ENCODE measurements at places on chromosomes 4 and X.

- DNase-seq, result no peak
Observed at GRCh38 chr4:109976189-109976588, 63.5 kb downstream of the EGF start.

GRCh38 chr4:67483868-67484602, 61.3 kb downstream of the CENPC start:
- no peak for DNase-seq

DNA sequence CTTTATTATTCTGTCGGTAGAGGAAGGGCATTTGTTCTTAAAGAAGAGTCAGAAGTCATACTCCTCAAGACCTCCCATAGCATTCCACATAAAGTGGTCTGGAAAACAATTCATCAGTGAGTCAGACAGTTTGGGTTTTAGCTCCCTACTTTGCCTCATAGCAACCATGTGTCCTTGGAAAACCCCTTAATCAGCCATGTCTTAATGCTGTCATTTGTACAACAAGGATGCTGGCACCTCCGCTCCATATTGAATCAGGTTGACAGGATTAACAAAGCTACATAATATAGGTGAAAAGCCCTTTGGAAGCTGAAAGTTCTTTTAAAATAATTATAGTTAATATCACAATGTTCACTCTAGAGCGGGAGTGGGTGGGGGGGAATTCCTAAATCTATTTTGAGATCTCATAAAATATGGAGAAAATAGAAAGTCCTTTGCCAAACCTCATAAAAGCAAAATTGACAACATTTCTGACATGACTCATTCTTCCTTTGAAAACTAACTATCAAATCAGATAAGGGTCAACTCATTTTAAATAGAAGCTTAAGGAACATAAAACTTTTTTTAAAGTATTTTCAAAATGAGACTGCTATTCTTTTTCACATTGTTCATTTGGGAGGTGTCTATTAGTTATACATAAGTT, 37.3 kb upstream of the GUCY1A1 start:
- DNase-seq, result no peak

GRCh38 chr4:155735496-155735895, 23.3 kb upstream of the GUCY1B1 start:
- no peak for DNase-seq

- no peak for DNase-seq
Observed at GRCh38 chr4:110484767-110485166, 8.8 kb downstream of the ENPEP start.

GRCh38 chr4:140195806-140196205, 41.8 kb upstream of the MAML3 start:
- DNase-seq, result no peak

DNA sequence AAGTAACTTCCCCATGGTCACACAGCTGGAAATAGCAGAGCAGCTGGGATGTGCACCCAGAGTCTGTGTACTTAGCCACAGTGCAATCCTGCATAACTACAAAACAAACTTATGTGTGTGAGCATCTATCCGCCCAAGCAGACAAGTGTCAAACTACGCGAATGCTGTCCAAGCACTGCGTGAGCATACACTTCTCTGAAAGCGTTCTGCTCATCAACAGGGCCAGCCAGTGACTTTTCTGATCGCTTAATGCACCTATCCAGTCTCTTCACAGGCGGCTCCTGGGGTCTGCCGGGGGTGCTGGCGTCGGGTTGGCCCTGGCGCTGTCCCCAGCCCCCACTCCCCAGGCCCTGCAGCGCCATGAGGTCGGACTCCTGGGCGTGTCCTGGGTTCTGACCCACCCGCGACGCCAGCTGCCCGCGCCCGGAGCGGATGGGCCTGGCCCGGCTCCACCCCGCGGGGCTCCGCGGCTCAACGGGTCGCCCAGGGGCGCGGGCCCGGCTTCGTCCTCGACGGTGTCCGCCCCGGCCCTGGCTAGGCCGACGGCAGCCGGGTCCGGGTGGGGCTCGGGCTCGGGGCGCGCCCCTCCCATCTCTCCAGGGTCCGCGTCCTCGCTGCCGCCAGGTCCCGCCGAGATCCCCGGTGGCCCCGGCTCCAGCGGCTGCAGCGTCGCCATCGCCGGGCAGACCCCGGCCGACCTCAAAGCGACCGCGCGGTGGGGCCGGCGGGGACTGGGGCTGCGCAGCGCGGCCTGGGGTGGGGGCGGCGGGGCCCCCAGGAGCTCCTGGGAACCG, 1.3 kb upstream of the ZNF141 start:
- DNase-seq, result no peak

- DNase-seq, result peak; percentile 97
Observed at GRCh38 chr4:7649741-7650531, 215.2 kb upstream of the PSAPL1 start.

DNA sequence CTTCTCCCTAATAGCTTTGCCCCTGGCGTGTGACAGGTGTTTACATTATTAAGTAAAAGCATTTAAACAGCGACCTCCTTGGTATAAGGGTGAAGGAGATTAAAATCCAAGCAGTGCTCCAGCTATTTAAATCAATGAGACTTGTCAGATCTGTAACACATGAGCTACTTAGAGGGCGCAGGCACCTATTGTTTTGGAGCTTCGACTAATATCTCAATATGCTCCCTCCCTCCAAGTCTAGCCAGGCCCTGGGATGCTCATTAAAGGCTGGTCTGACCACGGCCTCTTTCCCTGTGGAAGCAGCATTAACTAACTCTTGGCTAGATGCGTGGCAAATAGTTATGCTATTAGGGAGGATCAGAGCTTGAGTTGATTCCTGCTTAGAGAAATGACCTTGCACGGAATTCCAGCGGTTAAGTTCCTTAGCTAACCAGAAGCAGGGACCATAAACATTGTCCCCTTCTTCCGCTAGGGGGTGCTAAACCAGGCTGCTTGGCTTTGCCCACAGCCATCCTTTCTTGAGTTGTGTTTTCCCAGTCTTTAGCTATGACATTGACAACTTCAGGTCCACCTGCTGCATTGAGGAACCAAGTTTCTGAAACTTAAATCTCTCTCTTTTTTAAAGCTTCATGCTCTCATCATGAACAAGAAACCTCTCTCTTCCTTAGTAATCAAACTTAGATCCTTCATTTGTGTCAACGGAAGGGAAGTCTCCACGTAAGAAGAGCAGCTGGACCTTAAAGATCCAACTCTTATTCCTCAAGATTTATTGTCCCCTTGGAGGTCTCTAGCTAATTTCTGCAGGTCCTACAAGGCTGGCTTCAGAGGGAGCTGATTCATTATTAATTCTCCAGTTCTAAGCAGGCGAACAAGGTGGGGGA, 80.7 kb upstream of the IGFBP7 start:
- DNase-seq, result peak; percentile 15

DNA sequence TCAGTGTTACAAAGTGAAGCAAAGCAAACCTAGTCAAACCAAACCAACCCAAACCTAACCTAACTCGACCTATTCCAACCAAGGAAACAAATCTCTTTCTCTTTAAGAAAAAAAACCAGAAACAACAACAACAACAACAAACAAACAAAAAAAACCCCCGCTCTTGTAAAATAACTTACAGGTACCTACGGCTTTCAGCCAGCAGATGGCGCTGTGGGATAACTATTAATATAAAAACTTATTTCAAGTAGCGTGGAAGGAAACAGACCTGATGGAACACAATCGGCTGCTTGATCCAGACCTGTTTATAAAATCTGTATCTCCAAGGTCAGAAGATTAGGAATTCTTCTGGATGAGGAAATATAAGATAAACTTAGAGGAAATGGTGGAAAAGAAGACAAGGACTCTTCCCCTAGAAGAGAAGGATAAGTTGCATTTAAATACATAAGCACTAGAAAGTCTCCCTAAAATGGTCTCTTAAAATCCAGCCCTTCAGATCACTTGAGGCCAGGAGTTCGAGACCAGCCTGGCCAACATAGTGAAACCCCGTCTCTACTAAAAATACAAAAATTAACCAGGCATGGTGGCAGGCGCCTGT, 34.4 kb upstream of the CDKL5 start:
- DNase-seq, result peak; percentile 61

DNA sequence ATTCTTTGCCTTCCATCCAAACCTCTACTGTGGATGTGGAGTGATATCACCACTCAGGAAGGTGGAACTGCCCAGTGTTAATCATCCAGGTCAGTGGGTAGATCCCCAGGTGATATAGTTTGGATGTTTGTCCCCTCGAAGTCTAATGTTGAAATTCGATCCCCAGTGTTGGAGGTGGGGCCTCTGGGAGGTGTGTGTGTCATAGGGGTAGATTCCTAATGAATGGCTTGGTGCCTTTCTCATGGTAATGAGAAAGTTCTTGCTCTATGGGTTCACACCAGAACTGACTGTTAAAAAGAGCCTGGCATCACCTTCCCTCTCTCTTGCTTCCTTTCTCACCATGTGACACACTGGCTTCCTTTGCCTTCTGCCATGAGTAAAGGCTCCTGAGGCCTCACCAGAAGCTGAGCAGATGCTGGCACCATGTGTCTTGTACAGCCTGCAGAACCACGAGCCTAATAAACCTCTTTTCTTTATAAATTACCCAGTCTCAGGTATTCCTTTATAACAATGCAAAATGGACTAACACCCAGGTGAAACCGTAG, 6.8 kb upstream of the SOWAHB start:
- no peak for DNase-seq

GRCh38 chrX:47558436-47558835, 2.6 kb upstream of the ARAF start:
- no peak for DNase-seq

DNA sequence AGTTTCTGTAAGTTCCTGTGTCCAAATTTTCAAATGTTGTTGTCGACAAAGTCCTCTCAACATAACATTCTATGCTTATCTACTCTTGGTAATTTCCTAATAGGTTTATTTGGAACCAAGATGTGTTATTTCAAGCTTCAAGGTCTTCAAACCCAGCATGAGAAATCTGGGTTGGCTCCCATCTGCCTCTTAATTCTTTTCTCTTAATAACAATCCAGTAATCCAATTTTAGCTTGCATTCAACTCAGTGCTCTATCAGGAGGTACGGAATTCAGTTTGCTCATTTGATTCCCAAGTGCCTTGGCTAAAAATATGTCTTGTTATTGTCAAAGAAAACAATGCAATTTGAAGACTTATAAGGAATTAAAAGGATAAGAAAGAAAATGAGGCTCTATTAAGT, 235.5 kb upstream of the MID1 start:
- DNase-seq, result no peak

DNA sequence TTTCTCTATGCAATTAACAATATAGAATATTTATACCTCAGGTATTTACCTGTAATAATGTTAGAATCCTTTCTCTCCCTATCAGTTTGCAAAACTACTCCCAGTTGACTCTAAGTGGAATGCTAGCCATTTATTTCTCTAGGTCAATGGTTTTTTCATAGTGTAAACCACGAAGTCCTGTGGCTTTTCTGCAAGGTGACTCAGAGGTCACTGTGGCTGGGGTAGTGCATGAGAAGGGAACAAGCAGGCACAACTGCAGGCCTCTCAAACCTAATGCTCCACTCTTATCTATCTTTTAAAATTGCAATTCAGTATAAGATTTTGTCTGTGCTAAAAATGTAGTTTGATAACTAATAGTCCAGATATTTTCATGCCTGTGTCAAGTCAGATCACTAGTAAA, 159.4 kb downstream of the ANTXR2 start:
- DNase-seq, result peak; percentile 7

- DNase-seq, result no peak
Observed at GRCh38 chr4:114866901-114867670, 246.3 kb downstream of the NDST4 start.

GRCh38 chrX:124641737-124642491, 295.6 kb downstream of the SH2D1A start:
- DNase-seq, result peak; percentile 4

GRCh38 chr4:184417802-184418511, 56.4 kb downstream of the IRF2 start:
- peak; percentile 60 for DNase-seq

DNA sequence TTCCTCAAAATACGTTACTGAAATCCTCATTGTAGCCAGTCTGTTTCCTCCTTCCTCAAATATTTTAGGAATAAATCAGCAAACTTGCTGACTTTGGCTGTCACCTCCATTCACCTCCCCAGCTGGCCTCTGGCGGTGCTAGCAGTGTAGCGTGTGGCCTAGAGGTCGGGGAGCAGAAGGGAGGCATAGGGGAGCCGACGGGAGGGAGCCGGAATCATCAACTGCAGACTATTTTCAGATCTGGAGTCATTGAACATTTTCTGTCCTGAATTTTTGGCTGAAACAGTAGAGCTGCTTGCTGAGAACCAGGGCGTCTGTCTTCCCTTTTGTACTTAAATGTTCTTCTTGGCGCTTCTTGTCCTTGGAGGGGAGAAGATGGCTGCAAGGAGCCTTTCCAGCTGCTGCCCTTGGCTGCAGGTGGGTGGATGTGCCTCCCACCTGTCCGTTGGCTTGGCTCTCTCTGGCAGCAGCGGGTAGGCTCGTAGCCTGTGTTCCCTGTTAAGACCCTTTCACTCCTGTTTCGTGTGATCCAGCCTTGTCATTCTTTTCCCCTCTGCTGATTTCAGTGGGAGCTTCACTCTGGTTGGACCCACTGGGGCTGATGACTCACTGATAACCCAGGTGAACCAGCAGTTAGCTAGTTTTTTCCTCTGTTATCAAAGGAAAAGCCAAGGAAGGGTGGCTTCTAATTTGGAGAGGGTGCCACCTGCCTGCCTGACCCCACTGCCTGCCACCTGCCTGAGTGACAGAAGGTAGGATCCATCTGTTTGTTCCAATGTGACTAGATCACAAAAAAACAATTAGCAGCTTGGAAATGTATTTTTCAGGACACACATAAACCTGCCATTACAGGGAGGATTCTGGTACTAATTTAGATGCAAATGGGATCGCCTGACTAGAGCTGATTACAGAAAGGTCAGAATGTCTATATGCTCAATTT, 135.9 kb downstream of the GATB start:
- no peak for DNase-seq

GRCh38 chr4:41213625-41214135, 662 bp downstream of the APBB2 start:
- no peak for DNase-seq

- DNase-seq, result no peak
Observed at GRCh38 chr4:151887031-151887815, 126.4 kb upstream of the GATB start.

GRCh38 chr4:25513814-25514213, 136.8 kb downstream of the ANAPC4 start:
- DNase-seq, result no peak

DNA sequence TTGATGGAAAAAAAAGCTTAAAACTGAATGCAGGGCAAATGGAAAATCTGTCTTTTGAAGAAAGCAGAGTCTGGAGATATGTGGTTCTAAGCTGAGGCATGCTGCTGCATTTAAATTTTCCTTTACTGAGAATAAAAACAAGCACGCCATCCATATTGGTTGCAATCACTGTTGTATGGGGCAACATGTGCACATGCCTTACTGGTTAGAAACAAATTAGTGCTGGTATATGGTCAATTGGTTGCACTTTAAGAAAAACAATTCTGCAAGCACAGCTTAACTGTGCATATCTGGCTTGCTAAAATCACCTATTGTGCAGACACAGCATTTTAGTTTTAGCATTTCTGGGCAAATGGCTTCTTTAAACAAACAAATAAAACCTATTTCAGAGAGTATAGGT, 239.1 kb downstream of the NDST4 start:
- no peak for DNase-seq

All from SW480 (cell line).